ENCODE measurements at places on chromosomes 6 and 20.

- no peak for DNase-seq
These were observed 22.4 kb downstream of the SLC9A8 start for GRCh38 chr20:49835031-49835430.

- no peak for DNase-seq
These were observed 142.3 kb upstream of the SASH1 start for GRCh38 chr6:148200293-148200692.

- DNase-seq: no peak
These were observed 5.7 kb upstream of the TMEM30A start for GRCh38 chr6:75290136-75290945.

GRCh38 chr20:44532259-44532980 lies 10.6 kb upstream of the SERINC3 start:
- no peak for DNase-seq

- no peak for DNase-seq
These were observed 2.8 kb upstream of the FANCE start for GRCh38 chr6:35449287-35449881.

GRCh38 chr6:46733341-46733801 lies 1.8 kb downstream of the PLA2G7 start:
- DNase-seq: no peak

DNA sequence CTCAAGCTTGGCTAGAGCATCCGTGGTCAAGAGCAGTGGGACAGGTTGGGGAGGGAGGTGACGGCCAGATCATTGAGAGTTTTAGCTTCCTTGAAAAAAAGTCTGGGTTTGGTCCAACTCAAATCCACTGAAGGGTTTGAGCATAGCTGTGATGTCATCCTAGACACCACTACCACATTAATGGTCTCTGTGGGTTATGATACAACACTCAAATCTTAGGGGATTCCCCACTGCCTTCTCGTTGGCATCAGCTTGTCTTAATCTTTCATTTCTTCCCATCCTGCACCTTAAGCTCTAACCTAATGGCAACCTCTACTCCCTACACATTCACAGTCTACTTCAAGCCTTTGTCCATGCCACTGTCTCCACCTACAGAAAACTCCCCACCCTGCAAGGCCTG lies 77.3 kb downstream of the BMP6 start:
- DNase-seq: no peak

- DNase-seq: no peak
These were observed 30.4 kb downstream of the DEFB114 start for GRCh38 chr6:49933526-49933925.

- no peak for DNase-seq
These were observed 156.9 kb downstream of the MAFB start for GRCh38 chr20:40532103-40532502.

DNA sequence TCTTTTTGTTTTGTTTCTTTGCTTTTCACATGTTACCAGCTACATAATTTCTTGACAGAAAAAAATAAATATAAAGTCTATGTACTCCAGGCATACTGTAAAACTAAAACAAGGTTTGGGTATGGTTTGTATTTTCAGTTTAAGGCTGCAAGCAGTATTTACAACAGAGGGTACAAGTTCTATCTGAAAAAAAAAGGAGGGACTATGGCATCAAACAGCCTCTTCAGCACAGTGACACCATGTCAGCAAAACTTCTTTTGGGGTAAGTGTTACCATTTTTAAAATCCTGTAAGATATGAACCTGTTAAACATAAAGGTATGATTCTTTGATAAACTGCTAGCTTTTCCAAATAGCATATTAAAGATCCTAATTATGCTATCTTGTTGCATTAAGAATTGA lies 393 bp downstream of the RUNX2 start:
- DNase-seq: no peak

All from ecto neural progenitor cell (in vitro differentiated cells).